ENCODE measurements at places on chromosomes 3 and 15.

DNA sequence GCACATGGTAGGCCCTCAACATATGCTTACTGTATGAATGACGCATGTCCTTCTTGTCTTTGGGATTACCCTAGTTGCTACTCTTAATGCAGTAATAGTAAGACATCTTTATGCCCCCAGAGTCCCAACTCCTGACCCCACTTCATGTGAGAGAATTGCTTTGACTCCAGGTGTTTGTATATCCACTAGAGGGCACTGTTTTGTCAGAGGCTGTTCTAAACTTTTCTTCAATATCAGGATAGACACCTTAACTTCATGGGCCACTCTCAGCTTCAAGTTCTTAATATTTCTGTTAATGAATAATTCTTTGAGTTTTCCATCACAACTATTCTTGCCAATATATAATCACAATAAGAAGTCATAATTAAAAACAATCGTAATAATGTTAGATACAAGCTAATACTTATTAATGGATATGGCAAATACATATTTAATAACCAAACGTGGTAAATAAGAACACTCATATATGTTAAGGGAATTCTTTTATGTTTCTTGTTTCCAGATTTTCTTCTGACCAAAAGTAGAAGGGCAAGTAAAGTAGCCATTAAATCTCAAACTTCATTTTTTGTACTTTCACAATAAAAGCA is 337.2 kb upstream of the DNAJC19 start:
- no peak for DNase-seq

DNA sequence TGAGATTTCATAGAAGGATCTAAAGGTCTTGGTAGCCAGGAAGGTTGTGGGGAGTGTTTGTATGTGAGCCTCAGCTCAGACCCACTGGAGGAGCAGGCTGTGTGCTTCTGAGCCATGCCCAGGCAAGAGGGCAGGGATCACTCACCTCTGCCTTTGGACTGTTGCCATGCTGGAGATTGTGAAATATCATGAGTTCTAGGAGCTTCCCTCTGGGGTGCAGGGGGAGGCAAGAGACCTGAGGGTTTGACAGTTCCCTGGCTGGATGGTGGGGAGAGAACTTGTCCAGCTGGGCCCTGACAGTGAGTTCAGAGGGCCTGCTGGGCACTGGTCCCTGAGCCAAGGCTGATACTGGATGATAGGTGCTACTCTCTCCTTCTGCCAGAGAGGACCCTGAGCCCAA is 6.0 kb downstream of the SLC6A1 start:
- DNase-seq = no peak

DNA sequence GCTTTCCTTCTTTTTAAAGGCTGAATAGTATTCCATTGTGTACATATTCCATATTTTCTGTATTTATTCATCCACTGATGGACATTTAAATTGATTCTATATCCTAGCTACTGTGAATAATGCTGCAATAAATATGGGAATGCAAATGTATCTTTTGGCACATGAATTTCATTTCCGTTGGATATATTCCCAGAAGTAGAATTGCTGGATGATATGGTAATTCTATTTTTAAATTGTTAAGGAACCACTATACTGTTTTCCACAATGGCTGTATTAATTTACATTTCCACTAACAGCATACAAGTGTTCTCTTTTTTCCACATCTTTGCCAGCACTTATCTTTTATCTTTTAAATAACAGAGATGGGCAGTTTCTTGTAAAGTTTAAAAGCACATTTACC is 302.7 kb downstream of the CTNNB1 start:
- DNase-seq = no peak

DNA sequence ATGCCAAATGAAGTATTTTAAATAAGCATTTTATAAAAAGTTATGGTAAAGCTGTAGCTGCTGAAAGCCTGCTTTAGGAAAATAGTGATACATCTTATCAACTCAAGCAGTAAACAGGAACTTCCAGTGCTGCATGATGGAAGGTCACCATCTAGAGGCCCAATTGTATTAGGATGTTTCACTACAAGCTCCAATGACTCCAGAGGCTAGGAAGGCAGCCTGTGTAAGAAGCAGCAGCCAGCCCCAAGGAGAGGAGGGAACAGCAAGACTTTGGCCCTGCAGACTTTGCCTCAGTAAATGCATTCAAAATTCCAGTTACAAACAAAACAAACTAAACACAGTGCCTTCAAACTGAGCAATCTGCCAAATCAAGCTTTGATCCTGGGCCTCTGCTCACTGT is 32.1 kb downstream of the ILDR1 start:
- no peak for DNase-seq

- no peak for DNase-seq
These were observed 1.5 kb downstream of the DUSP7 start for GRCh38 chr3:52054661-52055511.

GRCh38 chr3:175606650-175607318 is 747.6 kb downstream of the NAALADL2 start:
- DNase-seq = no peak

GRCh38 chr3:76841747-76842146 is 198.2 kb upstream of the ROBO2 start:
- no peak for DNase-seq

DNA sequence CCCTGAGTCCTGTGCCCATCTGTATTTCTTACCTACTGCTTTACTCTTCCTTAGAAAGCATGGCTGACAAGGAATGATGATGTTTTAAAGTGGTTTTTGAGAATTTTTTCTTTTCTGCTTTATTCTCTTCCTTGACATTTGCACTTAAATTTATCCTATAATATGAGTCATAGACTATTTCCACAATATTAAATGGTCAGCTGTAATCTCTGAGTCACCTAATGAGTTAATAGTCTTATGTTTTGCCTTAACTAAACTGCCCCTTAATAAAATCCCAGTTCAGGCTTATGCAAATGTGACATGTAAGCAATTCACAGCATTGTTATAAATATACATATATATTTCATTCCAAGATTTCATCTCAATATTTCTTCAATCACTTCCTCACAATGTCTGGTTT is 23.8 kb downstream of the MEIS2 start:
- no peak for DNase-seq
